ENCODE measurements at places on chromosomes 6 and 20.

DNA sequence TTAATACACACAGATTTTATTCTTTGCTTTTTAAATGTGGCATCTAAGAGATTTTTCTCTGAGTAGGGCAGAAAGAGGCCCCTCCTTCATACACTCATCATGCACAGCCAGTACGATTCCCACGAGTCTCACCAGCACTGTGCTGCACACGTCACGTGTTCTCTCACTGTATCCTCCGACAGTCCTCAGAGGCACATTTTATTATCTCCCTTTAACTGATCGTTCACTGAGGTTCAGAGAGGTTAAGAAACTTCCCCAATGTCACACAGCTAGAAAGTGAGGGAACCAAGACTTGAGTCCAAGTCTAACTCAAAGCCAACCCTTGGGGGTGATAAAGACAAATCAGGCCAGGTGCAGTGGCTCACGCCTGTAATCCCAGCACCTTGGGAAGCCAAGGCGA is 142.5 kb downstream of the PREX1 start:
- no peak for DNase-seq

DNA sequence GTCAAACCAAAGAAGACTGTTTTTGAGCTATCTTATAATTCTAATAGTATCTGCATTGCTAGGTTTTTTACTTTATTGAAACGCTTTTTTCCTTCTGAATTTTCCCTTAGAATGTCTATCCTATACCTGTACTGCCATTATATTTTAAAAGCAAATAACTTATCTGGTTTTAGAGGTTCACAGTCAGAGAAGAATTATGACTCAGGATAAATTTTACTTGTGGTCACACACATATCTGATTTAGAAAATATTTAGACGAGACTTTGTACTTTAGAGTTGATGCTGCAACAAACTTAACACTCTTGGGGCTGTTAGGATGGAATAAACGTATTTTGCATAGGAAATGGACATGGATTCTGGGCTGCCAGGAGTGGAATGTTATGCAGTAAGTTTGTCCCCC is 33.0 kb downstream of the LMBRD1 start:
- DNase-seq, result no peak

- no peak for DNase-seq
Measured at GRCh38 chr6:5121956-5122355, 36.8 kb downstream of the PPP1R3G start.

DNA sequence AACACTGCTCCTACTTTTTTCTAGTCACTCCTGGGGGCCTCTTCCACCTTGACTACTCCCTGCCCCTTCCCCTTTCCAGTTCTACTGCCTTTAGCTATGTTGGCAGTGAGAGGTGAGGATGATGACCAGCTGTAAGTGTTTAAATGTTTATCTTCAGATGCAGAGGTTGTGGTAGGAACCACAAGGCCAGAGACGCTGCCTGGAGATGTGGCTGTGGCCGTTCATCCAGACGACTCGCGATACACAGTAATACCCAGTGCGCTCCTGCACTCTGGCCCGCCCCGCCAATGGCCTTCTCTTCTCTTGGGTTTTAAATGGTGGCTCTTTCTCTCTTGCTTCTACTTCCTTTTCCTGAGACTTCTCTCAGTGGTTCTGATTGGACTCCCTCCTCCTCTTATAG is 4.6 kb downstream of the VARS2 start:
- no peak for DNase-seq

GRCh38 chr6:169592558-169592957 is 109.3 kb downstream of the WDR27 start:
- DNase-seq, result no peak

DNA sequence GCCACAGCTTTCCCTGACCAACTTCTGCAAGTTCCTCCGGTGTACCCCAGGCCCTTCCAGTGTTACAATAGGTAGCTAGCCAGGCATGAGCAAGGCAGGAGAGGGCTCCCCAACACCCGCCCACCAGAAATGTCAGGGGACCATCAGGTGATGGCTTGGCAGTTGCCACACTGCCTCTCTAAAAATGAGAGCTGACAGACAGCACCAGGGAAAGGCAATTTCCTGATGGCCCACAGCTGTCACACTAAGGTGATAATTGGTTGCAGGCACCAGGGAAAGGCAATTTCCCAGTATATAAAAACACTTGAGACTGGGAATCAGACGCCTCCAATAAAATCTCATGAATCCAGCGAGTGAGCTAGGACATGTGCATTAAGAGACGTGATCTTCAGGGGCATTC is 49.9 kb downstream of the PXDC1 start:
- no peak for DNase-seq

GRCh38 chr6:143329323-143329722 is 121.2 kb downstream of the ADAT2 start:
- DNase-seq, result no peak

- no peak for DNase-seq
Measured at GRCh38 chr20:7829776-7830175, 110.5 kb downstream of the HAO1 start.

- no peak for DNase-seq
Measured at GRCh38 chr6:37303091-37303660, 45.2 kb upstream of the TMEM217 start.

DNA sequence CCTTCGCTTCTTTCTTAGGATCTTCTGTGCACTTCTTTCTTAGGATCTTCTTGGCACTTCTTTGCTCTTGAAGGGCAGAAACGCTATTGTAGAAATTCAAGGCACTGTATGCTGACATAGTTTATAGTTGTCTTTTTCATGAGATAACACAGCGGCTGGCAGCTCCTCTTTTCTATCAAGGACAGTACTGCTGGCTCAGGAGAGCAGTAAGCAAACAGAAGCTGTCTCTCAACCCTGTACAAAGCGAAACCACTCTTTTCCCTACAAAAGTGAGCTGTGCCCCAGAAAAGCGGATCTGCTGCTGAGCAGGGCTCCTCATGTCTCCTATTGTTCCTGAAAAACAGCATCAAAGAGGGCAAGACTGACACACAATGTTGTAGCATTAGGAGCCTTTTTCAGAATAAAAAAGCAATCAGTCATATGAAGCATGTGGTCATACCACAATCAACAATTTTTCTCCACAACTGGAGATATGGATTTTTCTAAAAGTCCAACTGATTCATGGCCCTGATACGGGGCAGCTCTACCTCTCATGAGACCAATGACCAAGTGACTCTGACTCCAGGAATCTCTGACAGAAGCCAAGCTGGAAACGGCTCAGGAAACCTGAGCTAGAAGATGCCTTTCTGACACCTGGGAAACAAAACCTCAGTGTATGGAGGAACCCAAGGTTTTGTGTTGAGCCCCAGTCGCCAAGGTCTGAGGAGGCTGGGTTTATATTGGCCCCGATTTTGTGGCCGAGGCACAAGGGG is 255.9 kb downstream of the ESR1 start:
- DNase-seq, result no peak

GRCh38 chr6:33144373-33144772 is 47.9 kb downstream of the COL11A2 start:
- no peak for DNase-seq

DNA sequence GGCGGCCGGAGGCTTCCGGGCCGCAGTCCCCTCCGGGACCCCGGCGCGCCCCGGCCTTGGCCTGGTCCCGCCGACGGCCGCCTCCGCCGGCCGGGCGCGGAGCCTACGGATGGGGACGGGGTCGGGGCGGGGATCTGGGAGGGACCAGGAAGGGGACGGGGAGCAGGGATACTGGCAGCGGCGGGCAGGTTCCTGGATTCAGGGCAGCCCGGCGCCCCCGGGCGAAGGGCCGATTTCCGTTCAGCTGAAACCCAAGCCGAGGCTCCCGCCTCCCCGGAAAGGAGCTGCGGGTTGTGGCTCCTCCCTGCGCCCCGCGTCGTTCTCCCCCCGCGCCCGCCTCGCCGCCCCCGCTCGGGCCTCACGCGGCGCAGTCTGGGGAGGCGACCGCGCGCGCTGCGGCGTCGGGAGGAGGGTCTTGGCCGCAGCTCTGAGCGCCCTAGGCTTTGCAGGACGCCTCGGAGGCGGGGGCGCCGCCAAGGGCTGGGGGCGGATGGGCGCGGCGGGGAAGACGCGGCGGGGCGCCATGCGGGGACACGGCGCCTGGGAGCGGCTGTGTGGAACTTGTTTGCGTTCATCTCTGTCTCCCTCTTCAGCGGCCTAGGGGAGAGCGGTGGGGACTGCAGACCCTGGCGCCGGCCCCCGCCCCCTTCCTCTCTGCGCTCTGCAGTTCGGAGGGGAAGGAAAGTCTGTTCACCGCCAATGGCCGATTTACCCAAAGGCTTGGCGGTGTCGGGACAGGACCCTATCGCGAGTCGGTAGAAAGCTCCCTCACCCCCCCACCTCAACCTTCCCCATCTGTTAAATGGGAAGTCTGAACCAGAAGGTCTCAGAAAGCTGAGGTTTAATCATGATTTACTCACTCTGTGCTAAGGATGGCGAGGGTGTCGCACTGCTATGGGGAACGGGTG is 22.7 kb upstream of the TMEM181 start:
- DNase-seq, result no peak

- DNase-seq, result no peak
Measured at GRCh38 chr6:55033016-55033546, 141.2 kb upstream of the HCRTR2 start.

DNA sequence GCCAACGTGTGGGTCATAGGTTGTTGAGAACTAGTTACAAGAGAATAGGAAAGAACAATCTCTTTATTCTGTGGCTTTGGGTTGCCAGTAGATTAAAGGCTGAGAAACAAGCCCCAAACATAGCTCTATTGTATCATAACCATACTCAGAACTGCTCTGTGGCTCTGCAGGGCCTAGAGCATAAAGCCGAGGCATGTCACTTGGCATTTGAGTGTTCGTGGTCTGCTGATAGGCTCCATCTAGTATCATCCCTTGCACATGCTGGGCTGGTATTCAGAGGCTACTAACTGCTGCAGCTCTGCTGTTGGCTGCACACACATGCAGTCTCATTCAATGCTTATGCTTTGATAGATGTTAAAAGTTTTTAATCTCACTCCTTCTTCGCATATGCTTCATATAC is 157.9 kb downstream of the OGFRL1 start:
- DNase-seq, result no peak

DNA sequence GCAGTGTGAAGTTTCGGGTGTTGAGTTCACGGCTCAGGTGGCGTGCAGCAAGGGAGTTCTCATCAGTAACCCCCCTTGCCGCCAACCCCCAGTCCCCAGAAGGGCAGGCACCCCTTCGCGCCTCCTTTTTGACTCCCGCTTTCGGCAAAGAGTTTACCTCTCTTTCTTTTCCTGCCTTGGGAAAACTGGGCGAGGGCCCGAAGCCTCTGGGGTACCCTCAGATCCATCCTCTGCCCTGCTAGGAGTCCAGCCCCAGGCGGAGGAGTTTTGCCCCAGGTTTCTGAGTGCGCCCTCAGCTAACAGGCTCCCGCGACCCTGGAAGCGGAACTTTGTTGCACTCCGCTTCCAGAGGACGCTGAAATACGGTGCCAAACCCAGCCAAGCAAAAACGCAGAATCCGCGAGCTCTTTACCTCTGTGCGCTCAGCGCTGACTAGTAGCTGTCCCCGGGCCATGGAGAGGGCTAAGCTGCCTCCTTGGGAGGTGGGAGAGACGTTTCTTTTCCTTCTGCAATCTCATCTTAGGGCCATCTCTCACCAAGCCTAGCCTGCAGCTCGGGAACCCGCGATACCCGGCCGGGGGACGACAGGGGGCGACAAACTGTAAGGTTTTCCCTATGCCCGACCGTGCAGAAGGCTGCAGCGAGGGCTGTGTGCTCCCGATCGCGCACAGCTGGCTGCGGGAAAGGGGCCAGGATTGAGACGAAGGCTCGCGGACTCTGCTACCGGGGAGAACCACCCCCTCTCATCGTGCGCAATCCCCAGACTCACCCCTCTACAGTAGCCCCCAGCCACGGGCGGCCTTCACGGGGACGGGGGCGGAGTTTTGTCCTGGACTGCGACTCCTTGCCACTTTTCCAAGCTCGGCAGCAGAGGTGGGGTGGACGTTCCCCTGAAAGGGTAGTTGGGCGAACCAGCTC is 2.7 kb upstream of the PAX1 start:
- DNase-seq, result no peak

GRCh38 chr20:58649288-58650180 is 1.5 kb upstream of the STX16 start:
- no peak for DNase-seq

GRCh38 chr20:8005575-8006366 is 13.8 kb downstream of the TMX4 start:
- no peak for DNase-seq

DNA sequence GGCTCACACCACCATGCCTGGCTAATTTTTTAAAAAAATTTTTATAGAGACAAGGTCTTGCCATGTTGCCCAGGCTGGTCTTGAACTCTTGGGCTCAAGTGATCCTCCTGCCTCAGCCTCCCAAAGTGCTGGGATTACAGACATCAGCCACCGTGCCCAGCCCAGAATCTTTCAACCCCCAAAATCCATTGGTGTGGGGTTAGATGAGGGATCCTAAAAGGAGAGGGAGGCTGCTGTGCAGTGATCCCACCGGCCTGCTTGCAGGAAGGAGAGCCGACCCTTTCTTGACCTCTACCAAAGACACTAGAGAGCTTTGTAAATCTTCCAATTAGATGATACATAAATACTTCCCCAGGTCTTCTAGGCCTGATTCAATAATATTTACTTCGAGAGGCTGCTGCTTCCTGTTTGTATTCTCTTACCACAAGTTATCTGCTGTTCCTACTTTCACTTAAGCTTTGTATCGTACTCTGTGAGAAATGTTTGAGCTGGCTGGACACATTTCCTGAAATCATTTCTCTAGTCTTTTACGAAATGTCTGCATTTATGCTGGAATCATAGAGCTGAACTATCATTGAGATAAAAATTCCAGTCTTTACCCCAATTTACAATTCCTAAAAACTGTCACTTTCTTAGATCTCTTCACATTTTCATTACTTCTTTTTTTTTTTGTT is 49.3 kb upstream of the IER3 start:
- DNase-seq, result no peak

DNA sequence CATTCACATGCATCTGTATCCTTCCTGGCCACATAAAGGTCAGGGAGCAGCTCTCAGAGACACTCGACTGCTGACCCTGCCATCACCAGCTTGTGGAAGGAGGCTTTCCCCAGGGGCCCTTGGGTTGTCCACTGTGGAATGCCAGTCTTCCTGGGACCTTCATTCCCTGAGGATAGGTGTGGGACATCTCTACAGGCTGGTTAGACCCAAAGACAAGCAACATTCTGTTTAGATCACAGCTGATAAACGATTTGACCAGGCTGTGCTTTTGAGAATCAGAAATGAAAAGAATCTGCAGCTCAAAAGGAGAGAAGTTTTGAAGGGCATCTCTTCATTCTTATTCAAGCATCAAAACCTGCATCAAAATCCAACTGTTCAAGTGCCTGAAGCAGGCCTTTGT is 18.2 kb upstream of the SH3BGRL2 start:
- DNase-seq, result no peak

DNA sequence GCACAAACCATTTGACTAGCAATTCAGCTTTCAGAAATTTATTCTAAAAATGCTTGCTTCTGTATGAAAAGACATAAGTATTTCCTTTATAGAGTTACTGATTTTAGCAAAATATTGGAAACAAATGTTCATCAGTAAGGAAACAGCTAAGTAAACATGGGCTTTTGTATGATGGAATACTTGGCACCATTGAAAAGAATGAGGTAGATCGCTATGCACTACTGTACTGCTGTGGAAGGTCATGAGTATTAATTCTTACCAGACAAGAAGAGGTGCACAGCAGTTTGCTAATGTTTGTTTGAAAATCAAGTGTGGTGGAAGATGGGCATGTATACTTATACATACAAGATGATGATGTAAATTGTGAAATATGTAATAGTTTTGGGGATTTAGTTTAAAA is 73.0 kb downstream of the FARS2 start:
- no peak for DNase-seq

All from caudate nucleus (tissue), 63 donors.